ENCODE measurements at places on chromosomes 6 and 20.

GRCh38 chr6:42315991-42316970 is 98.6 kb upstream of the MRPS10 start:
- no peak for DNase-seq

- no peak for DNase-seq
Measured at GRCh38 chr6:53584726-53585125, 39.8 kb upstream of the GCLC start.

- no peak for DNase-seq
Measured at GRCh38 chr6:89492025-89492640, 59.2 kb downstream of the ANKRD6 start.

DNA sequence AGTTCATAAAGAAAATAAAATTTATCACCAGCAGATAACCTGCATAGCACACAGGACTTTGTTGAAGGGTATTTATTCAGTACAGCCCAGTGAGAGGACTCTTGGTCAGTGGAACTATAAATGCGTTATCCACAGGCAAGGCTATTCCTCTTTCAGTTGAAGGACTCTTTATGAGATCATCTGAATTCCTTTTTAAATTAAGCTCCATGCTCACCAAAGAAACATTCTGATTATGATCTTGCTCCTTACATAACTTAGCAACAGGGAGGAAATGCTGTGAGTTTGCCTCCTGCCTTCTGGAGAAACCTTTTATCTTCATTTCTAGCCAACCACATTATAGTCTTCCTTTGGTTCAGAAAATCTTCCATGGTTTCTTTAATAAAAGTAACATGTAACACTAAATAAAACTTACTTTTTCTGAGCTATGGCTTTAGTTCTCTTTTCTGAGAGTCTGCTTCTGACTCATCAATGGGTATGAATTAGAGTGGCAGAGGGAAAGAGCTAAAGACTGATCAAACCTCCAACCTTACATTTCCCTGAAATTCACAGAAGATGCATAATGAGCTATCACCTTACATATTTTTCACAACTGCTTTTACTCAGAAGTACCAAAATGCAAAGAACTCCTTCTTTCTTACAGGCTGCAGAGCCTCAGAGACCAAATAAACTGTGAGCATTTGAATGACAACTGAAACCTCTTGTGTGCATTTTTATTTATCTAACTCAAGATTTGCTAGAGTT is 267.2 kb downstream of the ADGRG6 start:
- DNase-seq = no peak

DNA sequence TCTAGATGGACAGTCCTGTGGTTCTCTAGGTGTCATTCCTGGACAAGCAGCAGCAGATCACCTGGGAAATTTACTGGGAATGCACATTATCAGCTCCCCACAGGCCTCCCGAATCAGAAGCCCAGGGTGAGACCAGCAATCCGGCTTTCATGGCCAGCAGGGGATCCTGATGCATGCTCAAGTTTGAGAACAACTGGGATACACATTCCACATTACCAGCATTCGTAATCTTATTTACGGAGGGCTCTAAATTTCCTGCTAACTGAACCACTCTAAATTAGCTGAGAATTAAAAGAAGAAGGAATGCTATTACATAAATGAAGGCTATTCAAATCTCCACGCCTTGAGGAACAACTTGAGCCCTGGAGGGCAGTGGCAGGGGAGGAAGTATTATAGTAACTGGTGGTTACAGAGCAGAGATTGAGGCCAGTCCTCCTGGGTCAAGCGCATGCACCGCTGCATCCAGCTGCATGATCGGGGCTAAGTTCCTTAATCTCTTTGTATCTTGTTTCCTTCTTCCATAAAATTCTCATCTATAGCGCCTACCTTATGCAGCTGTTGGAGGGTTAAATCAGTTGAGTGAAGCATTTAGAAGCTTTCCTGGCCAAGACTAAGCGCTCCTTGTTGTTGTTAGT is 403.7 kb downstream of the CDH26 start:
- no peak for DNase-seq

DNA sequence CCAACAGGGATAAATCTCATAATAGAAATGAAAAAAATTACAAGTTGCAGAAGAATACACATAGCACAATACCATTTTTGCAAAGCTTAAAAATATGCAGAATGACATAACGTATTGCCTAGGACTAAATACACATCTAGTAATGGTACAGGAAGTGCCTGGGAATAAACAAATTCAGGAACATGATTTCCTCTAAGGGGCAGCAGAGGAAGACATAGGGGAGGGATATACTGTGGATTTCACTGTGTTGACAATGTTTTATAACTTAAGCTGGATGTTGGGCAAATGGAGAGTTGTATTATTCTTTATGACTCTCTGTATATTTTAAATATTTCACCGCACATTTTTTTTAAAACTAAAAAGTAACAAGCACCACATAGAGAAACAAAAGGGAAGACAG is 5.6 kb upstream of the GLO1 start:
- DNase-seq = no peak

DNA sequence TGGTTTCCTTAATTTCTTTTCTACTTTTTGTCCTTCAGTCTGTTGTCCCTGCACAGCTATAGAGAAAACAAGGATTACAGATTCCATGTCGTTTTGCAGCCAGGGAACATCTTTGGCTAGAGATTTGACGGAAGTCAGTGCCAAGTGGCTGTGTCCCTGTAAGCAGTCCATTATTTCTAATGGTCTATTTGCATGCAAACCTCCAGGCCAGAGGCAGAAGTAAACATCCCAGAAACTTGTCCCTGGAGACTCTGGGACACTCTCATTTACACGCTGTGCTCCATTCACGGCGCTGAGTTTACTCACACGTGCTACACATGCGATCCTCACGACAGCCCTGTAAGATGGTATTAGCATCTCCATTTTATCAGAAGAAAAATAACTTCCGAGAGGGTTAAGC is 355.5 kb downstream of the PRKN start:
- no peak for DNase-seq

DNA sequence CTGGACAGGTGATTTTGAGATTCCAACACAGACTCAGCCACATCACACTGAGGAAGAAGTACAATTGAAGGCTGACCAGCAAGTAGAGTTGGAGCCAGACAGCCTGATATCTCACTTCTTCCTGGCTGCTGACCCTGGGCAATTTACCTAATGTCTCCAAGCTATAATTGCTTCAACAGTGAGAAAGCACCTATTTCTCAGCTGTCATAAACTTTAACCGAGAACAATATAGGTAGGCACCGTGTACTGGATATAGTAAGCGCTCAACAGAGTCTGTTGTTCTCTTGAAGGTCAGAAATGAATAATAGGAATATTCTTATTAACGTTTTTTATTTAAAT is 28.3 kb downstream of the STX7 start:
- no peak for DNase-seq

DNA sequence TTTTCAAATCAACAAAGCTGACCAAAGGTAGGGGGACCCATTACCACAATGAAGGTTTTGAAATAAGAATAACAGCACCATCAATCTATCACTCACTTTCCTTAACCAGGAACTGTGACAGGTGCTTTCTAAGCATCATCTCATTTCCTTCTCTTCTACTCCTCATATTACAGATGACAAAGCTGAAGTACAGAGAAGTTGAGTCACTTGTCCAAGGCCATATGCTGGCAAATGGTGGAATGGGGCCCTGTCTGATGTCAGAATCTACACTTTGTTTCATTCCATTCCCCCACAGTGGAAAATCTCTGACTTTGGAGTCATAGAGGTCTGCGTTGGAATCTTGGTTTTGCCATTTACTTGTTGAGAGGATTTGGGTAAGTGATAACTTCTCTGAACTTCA is 222.5 kb upstream of the LRFN2 start:
- DNase-seq = no peak

- DNase-seq = no peak
Measured at GRCh38 chr20:24880356-24880755, 68.7 kb upstream of the CST7 start.

Measured in left ventricle myocardium inferior (tissue), 1 donor.